ENCODE measurements at places on chromosomes 2 and 18.

GRCh38 chr2:152678808-152679207 is 38.5 kb downstream of the PRPF40A start:
- no peak for DNase-seq

GRCh38 chr18:54020966-54021365 is 203.5 kb downstream of the MBD2 start:
- no peak for DNase-seq

GRCh38 chr18:48657447-48658120 is 118.8 kb downstream of the CTIF start:
- no peak for DNase-seq

DNA sequence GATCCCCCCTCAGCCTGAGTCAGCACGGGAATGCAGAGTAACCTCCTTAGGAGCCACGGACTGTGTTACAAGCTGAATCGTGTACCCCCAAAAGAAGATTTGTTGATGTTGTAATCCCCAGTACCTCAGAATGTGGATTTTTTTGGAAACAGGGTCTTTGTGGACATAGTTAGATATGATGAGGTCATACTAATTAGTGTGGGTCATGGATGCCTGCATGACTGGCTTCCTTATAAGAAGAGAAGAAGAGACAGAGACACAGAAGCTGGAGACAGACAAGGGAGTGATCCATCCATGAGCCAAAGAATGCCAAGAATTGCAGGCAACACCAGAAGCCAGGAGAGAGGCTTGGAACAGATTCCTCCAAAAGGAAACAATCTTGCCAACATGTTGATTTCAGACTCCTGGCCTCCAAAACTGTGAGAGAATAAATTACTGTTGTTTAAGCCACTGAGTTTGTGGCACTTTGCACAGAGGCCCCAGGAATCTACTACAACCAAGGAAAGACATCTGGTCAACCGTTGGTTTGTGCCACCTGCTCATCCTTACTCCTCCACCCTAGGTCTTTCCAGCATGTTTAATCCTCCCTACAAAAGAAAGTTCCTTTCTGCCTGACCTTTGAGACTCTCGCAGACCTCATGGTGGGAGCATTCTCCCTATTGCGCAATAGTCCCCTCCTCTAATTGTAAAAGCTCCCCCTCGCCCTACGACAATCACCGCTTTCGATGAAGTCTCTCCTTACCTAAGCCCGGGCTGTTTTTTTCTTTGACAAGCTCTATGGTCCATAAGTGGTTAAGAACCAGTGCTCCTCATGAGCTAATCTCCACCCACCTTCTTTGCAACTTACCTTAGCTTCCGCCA is 91.6 kb downstream of the DNER start:
- no peak for DNase-seq

GRCh38 chr2:69623236-69623635 is 20.3 kb downstream of the AAK1 start:
- no peak for DNase-seq

GRCh38 chr2:186309901-186310300 is 176.2 kb upstream of the ZC3H15 start:
- no peak for DNase-seq

DNA sequence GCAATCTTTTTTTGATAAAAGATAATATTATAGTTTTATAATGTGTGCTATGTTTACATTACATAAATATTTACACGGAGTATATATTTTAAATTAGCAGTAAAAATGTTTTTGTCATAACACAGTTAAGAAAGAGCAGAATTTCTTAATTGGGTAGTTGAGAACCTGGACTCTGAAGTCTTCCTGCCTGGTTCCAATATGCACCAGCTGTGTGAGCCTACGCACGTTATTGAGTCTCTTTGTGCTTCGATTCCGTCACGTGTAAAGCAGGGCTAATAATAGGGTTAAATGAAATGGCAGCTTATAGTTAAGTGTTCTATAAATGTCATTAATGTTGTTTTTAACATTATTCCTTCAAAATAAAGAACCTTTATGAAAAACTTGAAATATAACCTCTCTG is 1.2 kb upstream of the CCDC88A start:
- no peak for DNase-seq

DNA sequence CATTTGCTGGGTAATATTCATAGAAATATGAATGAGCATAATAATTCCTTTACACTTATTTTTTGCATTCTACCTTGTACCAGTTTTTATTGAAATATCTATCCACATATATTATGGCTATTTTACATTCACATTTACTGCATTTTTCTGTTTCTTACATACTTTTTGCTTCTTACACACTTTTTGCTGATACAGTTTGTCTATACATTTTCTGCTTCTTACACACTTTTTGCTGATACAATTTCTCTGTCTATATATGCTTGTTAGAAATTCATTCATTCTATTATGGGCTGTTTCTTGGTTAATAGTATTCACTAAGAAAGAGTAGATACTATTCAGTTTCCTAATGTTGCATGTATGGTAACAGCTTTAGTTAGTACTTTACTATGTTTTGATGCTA is 16.9 kb upstream of the STAMBP start:
- DNase-seq, result no peak
